ENCODE measurements at places on chromosomes 5 and 9.

- DNase-seq: no peak
Observed at GRCh38 chr9:127058011-127058644, 64.3 kb downstream of the ANGPTL2 start.

- no peak for DNase-seq
Observed at GRCh38 chr5:103908336-103909080, 345.9 kb upstream of the NUDT12 start.

- DNase-seq: no peak
Observed at GRCh38 chr9:37902131-37902530, 1.8 kb downstream of the SLC25A51 start.

- no peak for DNase-seq
Observed at GRCh38 chr5:81776258-81776657, 25.4 kb upstream of the SSBP2 start.

DNA sequence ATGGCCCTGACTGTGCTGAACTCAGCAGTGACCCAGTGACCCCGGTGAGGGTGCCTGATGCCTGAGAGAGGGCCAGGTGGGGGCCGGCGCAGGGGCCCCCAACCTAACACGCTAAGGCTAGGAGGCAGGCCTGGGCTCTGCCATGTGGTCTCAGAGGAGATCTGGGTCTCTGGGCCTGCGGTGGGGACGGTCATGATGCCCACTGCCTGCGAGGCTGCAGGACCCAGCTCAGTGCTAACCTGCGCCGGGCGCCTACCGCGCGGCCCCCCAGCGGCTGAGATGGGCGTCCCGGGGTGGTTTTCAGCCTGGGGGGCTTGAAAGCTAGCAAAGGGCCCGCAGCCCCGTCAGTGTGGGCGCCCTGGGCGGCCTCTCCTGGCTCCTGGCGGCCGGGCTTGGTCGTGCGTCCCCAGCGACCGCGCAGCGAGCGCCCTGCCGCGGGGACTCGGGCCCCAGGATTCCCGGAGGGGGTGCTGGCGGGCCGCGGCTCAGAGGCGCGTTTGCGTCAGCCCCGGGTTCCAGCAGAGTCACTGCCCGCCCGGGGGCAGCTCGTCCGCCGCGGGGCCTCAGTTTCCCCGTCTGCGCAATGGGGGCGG, 2.5 kb downstream of the EGFL7 start:
- DNase-seq: no peak

Data from MCF 10A (cell line).